ENCODE measurements at places on chromosomes 1 and 21.

- DNase-seq = no peak
Measured at GRCh38 chr1:35126546-35126945, 47.4 kb downstream of the ZMYM1 start.

- DNase-seq = no peak
Measured at GRCh38 chr1:186183970-186184628, 191.0 kb downstream of the TPR start.

DNA sequence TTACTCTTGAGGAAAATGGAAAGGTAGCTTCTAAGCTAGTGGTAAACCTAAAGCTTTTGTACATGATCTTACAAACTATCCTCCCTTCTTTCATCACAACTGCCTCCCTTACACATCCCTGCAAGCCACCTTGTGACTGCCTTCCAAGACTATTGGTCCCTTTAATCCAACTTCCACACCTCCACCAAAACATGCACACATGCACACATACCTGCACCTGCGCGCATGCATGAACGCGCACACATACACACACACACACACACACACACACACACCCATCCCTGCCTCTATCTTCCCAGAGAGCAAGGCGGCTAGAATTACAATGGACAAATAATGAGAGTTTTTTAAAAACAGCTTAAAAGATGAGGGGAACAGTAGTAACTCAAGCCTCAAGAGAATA, 58.3 kb downstream of the LUZP1 start:
- DNase-seq = no peak

DNA sequence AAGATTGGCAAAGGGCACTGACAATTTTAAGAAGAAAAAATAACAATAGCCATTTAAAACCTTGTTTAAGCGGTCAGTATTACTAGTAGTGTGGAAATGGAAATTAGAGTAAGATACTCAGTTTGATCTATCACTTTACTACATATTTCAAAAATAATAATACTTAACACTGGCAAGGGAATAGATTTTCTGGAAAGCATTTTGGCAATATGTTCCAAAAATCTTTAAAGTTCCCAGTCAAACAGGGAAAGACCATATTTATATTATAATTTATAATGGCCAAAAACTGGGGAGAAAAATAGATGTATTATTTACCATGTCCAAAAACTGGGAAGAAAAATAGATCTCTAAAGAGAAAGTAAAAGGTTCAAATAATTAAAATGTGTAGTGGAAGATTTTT, 28.6 kb upstream of the C1orf21 start:
- DNase-seq = no peak

DNA sequence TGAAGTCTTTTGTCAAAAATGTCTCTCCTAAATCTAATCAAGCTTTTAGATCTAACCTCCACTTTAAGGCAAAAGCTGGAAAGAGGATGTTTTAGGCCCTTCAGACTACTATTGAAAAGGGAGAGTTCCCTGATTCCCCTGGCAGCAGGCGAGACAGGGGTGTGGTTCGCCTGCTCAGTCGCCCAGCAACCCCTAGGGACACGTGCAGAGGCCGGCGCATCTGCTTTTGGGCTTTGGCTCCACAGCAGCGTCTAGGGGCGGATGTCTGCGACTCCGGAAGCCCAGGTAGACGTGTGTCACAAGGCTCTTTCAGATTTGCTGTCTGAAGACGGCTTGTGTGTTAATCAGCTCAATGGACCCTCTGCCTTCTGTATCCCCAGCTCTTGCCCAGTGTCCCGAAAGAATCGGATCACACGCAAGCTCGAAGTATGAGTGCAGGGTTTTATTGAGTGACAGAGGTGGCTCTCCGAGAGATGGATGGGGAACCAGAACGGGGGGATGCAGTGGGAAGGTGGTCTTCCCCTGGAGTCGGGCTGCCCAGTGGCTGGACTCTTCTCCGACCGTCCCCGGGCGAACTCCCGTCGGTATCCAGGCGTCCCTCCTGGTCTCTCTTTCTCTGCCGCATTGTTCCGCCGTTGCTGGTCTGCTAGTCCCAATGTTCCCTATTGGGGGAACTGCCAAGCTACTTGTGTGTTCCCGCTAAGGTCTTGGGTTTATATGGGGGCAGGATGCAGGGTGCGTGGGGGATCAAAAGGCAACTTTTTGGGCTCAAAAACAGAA, 45.5 kb downstream of the OLFML2B start:
- DNase-seq = no peak

- DNase-seq = no peak
Measured at GRCh38 chr1:205592443-205593003, 39.3 kb downstream of the ELK4 start.

DNA sequence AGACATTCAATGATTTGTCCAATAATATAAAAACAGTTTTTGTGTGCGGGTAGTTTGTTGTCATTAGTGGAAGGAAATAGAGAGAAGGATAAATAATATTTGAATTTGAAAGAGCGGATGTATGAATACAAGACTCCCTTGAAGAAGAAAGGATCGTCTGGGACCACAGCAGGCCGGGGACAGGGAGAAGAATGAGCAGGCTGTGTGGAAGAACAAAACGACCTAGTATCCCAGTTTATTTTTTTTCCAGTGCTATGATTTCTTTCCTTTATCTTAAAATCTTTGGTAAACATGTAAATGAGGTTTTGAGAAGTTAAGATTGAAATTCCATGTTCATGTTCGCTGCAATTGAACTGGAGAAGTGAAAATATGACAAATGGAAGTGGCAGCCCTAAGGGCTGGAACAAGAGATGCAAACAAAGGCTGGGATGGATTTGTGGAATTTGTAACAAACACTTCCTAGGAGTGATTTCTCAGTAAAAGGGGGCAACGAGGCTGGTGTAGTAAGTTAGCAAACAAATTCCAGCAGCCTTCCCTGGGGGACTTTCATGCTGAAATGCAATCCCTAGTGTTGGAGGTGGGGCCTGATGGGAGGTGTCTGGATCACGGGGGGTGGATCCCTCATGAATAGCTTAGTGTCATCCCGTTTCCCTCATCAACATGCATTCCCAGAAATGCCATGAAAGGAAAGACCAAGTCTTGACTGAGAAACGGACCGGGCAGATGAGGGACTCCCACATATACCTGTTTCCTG, 10.2 kb upstream of the IFI16 start:
- DNase-seq = peak; percentile 48

DNA sequence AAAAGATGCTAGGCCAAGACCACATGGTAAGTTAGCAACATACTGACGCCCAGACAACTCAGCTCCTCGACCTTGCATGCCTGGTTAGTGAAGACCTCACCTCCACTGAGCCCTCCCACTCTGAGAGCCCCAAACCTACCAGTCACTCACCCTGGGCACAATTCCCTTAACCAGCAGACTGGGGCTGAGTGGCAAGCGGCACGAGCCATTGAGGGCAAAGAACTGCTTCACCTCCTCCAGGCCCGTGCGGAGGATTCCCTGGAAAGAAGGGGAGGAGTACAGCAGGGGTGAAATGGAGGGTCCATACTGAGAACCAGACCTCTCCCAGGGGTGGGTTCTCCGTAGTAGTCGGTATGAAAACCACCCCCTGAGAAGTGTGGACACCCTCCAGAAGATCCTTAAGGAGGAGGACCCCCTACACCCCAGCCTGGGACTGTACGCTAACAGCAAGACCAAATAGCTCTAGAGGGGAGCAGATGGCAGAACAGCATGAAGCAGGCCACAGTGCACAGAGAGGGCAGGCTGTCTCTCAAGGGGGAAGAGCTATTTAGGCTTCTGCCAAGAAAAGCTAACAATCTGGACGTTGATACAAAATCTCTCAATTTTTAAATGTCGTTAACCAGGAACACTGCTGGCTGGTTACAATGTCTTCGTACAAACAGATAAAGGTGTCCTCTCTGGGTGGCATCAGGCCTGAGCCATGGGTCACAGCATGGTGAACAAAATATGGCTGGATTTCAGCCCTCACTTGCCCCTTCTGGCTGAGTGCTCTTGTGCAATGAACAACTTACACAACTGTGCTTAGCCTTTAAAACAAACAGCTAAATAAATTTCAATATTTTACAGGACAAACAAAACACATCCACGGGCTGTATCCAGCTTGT, 31.0 kb upstream of the PPP1R15B start:
- no peak for DNase-seq

- no peak for DNase-seq
Measured at GRCh38 chr1:234989479-234990327, 138.9 kb downstream of the TOMM20 start.

DNA sequence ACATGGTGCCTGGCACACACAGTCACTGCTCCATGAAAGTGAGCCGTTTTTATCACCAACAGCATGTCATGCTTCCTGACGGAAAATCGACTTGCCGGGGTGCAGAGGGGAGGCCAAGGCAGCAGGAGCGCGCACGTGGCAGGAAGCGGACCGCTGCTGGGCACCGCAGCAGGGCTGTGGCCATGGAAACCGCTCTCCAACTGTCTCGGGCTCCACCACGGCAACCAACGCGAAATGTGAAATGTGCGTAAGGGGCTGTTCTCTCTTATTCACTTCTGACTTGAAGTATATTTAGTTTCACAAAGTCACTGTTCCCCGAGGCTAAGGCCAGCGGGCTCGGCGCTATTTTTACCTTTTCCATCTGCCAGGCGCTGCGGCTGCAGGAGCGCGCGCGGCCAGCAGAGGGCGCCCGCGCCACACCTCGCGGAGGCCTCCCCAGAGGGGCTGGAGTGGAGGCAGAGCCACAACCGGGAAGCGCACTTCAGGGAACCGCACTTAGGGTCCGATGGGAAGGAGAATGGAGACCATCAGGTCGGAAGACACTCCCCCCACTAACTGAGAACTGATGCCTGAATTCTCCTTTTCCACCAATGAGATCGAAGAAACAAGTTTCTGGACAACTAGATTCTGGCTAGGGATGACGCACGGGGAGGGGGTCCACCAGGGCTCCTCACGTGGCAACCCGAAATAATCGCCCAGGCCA, 19.7 kb downstream of the RCC2 start:
- peak; percentile 71 for DNase-seq

DNA sequence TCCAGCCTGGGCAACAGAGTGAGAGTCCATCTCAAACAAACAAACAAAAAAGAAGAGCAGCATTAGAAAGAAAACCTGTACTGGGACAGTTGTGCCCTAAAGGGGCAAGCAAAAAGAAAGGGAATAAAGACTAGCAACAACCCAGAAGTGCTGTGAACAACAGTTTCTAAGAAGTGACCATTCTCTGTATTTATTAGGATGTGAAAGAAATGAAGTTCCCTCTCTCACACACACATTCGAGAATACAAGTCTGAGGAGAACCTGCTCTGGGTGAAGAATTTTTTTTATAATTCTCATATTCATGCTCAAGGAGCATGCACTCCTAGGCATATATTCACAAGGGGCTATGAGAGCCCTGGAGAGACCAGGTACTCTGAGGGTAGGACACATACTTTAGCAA, 59.5 kb upstream of the LRRC8D start:
- DNase-seq = no peak

- DNase-seq = no peak
Measured at GRCh38 chr1:201491896-201492511, 14.9 kb downstream of the CSRP1 start.

- DNase-seq = no peak
Measured at GRCh38 chr1:191320062-191320461, 838.2 kb upstream of the RGS18 start.

DNA sequence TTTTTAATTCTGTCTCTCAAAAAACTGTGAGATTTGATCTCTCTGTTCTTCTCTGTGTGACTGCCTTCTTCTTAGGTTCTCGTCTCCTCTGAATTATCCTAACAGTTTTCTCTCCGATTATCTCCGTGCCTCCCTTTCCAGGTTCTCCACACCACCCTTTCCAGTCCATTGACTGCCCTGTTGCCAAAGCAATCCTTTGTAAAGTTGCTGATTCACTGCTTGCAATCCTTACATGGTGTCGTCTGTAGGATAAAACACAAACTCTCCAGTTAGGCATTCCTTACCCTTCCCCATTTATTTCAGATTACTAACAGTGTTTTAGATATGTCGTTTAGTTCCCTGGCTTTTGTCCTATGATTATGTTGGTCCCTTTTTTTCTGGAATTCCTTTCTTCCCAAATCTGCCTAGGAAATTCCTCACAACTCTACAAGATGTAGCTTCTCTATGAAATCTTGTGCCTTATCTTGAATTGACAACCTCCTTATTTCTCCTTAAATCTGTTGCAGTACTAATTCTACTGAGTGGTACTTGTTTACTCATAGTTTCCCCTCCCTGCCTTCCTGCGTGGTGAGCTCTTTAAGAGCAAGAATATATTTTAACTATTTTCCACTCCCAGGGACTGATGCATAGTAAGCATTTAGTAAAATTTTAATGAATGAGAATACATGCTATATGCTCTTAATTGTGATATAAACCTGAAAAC, 22.3 kb downstream of the RCOR3 start:
- no peak for DNase-seq

DNA sequence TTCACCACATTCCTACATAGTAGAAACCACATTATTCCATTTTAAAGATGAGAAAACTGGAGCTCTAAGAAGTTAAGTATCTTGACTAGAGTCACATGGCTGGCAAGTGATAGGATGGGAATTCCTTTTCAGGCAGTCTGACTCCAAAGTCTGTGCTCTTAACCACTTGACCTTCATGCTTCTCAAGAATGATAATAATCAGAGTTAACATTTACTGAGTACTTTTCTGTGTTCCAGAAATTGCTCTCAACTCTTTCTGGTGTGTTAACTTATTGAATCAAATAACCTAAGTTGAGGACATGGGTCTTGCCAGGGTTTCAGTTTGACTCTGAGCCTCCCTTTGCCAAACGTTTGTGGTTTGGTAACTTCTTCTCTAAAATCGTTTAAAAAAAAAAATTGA, 169.4 kb downstream of the RASAL2 start:
- DNase-seq = no peak

- DNase-seq = no peak
Measured at GRCh38 chr21:17334484-17334883, 178.4 kb upstream of the CXADR start.

DNA sequence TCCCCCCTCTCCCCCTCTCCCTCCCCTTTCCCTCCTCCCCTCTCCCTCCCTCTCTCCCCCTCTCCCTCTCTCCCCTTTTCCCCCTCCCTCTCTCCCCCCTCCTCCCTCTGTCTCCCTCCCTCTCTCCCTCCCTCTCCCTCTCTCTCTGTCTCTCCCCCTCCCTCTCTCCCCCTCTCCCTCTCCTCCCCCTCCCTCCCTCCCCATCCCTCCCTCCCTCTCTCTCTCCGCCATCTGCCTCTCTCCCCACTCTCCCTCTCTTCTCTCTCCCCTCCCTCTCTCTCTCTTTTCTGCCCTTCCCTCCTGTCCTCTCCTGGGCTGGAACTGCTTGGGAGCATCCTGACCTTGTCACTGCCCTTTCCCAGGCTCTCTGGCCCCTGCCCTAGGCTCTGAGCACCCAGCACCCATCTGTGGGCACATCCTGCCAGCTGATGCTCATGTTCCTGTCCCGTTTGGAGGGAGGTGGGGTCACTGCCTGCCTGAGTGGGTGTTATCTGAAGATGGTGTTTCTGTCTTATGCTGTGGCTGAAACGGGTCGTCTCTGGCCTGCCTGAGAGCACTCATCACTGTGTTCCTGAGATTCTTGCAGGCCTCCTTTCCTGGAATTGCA, 10.8 kb downstream of the FTCD start:
- no peak for DNase-seq

GRCh38 chr1:212167098-212167497, 118.1 kb upstream of the PPP2R5A start:
- DNase-seq = peak; percentile 56

Data from heart right ventricle (tissue), 16 donors.